ENCODE measurements at places on chromosomes 3 and 15. TPM values are rescaled to one million over a fixed set of nuclear protein-coding genes. Genes with fewer than 3 reads are reported as not detected.

Gene NAALADL2
- 4.6 TPM for total RNA-seq

Gene ADAMTSL3
- total RNA-seq = 19.0 TPM

Gene TRAT1
- total RNA-seq = 0.67 TPM

Gene SLC38A3
- total RNA-seq = 166 TPM
